ENCODE measurements at places on chromosomes 6 and 20. TPM values are rescaled to one million over a fixed set of nuclear protein-coding genes. Genes with fewer than 3 reads are reported as not detected.

- peaks cover 97% of the 10 kb centered on the region for H3K36me3 ChIP-seq
- H3K27ac ChIP-seq: no peak overlapping the region
- H3K27me3 ChIP-seq: no peaks in the 10 kb centered on the region
- DNase-seq: no peak
These were observed 45.2 kb downstream of the NEDD9 start for GRCh38 chr6:11187301-11187700.

DNA sequence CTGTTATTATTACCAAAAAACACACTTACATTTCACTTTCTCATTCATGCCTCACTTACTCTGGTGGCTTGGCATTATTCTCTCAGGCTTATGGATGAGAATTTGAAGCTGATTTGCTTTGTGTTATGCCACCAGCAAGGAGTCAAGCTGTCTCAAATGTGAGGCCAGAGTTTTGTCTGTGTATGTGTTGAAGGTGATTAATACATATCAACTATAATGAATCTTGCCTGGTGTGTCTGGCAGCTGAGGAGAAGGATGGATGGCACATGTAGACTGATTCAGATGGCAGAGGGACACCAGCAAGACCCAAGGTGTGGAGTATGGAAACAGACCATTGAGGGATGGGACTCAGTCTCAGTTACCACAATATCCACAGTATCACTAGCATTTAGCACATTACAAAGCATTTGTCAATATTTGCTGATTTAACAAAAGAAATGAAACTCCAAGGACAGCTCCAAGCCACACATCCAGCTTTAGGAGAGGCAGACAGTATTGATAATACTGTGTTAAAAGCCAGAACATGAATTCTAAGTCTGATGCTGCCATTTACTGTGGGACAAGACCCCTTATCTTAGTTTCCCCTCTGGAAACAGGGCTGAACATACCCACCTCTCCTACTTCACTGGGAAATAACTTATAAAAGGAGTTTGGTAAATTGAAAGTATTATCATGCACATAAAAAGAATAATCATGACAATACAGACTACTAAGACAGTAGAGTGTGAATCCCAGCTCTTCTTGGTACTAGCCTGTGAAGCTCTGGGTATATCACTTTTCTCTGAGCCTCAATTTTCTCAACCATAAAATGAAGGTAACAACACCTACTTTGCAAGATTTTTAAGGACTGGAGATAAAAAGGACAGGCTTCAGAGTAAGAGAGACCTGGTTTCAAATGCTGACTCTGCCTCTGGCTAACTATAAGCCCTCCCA is 11.2 kb downstream of the BCL2L1 start:
- peaks cover 98% of the 10 kb centered on the region for H3K4me1 ChIP-seq
- H3K27ac ChIP-seq: peak overlapping the region; percentile 99
- DNase-seq: no peak
- no peaks in the 10 kb centered on the region for H3K36me3 ChIP-seq
- peak overlapping the region; percentile 3 for H3K4me3 ChIP-seq

DNA sequence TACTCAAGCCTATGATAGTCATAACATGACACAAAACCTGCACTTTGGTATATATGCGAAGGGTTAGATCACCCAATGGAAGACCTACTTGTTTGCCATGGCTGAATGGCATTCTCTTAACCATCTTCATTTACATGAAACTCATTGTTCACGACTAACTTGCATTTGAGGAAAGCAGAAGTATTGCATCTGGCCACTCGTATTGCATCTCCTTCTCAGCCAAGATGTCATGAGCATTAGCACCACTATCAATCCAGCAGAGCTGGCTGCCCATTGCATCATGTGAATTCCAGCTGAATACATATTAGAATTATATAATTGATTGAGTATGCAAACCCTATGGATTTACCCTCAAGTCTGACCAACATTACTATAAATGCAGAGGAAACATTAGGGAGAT is 390.2 kb downstream of the LAMA2 start:
- H3K4me3 ChIP-seq: no peak overlapping the region
- no peaks in the 10 kb centered on the region for H3K27me3 ChIP-seq
- no peak overlapping the region for H3K27ac ChIP-seq
- peaks cover 5% of the 10 kb centered on the region for H3K4me1 ChIP-seq
- H3K36me3 ChIP-seq: peaks cover 70% of the 10 kb centered on the region

DNA sequence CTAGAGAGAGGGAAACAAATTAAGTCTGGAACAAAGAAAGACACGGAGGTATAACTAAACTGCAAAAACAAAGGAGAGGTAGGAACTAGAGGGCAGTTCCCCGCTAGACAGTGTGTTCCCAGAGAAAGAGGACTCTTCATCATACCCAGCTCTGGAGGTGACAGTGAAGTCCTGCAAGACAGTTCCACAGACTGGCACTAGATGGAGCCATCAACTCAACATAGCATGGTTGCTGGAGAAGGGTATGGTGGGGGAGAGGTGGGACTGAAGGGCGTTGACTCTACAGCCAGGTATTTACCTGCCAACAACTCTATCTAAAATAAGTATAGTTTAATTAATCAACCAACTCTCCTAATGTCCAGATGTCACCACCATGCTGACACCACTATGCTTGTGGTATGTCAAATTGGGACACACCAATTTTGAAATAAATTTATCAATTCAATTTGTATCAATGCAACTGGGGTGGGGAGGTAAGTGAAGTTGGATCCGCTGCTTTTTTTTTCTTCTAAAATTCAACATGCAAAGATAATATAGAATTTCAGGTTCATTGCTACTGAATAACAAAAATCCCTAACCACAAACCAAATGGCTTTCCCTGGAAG is 9.7 kb downstream of the BACH2 start:
- H3K27ac ChIP-seq: no peak overlapping the region
- H3K4me1 ChIP-seq: peaks cover 26% of the 10 kb centered on the region
- H3K4me3 ChIP-seq: no peak overlapping the region
- no peak for DNase-seq
- no peaks in the 10 kb centered on the region for H3K36me3 ChIP-seq
- no peaks in the 10 kb centered on the region for H3K27me3 ChIP-seq

DNA sequence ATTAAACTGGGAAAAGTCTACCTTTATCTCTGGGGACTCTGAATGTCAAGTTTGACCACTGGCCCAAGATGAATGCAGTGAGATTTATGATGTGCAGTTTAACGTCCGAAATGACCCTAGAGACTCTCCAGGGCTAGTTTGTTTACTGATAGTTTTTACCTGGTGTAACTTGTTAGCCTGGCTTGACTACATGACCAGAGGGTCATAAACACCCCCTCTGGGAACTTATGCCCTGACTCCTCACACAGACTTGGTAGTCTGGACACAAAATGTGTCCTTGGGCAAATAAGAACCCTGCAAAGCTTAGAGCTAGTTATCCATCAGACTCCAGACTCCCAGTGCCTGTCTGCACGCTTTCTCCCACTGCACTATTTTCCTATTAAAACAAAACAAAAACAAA is 606.5 kb downstream of the HACE1 start:
- H3K36me3 ChIP-seq: no peaks in the 10 kb centered on the region
- no peak overlapping the region for H3K4me3 ChIP-seq

DNA sequence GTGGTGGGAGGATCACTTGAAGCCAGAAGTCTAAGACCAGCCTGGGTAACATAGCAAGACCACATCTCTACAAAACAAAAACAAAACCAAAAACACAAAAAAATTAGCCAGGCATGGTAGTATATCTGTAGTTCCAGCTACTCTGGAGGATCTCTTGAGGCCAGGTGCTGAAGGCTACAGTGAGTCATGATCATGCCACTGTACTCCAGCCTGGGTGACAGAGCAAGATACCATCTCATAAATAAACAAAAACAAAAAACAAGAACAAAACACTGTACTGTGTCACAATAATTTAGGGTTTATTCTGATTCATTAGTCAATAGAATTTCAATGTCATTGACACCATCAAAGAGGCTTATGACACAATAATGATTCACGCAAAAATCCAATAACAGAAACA is 1121.7 kb upstream of the MAP3K7 start:
- no peaks in the 10 kb centered on the region for H3K4me1 ChIP-seq
- H3K27me3 ChIP-seq: no peaks in the 10 kb centered on the region
- H3K27ac ChIP-seq: no peak overlapping the region
- no peaks in the 10 kb centered on the region for H3K36me3 ChIP-seq
- no peak for DNase-seq

- no peaks in the 10 kb centered on the region for H3K36me3 ChIP-seq
- H3K4me3 ChIP-seq: no peak overlapping the region
These were observed 45.3 kb downstream of the FGD2 start for GRCh38 chr6:37050854-37051137.

GRCh38 chr6:71033890-71034289 is 77.0 kb upstream of the B3GAT2 start:
- no peak for DNase-seq
- no peaks in the 10 kb centered on the region for H3K4me1 ChIP-seq
- no peaks in the 10 kb centered on the region for H3K36me3 ChIP-seq
- no peak overlapping the region for H3K27ac ChIP-seq
- no peaks in the 10 kb centered on the region for H3K27me3 ChIP-seq

- H3K4me1 ChIP-seq: peaks cover 2% of the 10 kb centered on the region
- no peak overlapping the region for H3K4me3 ChIP-seq
- no peak for DNase-seq
- no peaks in the 10 kb centered on the region for H3K27me3 ChIP-seq
- H3K27ac ChIP-seq: no peak overlapping the region
These were observed 103.3 kb downstream of the ARHGAP18 start for GRCh38 chr6:129606664-129607063.

GRCh38 chr6:108222504-108222903 is 38.3 kb downstream of the SNX3 start:
- H3K4me1 ChIP-seq: no peaks in the 10 kb centered on the region
- peaks cover 15% of the 10 kb centered on the region for H3K36me3 ChIP-seq
- no peak overlapping the region for H3K27ac ChIP-seq
- no peak for DNase-seq

DNA sequence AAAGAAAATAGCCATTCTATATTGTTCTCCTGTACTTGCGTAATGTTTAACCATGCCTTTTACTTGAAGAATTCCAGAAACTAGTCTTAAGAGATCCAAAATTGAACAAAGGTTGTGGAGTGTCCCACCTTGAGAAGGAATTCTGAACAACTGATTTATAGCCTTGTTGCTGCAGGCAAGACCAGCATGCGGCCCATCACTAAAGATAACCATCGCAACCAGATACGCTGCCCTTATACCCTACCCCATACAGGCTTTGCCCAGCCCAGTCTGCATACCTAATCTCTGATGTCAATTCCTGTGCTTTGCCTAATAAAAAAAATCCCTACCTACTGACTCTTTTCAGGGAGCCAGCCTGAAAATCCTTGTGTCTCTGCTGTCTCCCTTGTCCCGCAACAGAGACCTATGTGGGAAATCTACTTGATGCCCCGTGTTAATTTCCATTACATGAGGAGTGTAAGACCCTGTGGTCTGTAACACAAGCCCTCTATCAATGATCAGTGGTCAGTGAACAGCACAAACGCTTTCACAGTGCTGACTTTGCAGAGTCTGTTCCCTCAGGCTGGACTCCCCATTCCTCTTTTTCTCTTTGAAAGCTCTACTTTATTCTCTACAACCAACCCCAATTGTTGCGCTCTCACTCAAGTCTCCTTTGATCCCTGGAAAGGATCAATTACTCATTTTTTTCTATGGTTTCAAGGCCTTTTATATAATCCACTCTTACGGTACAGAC is 125.7 kb upstream of the BTBD3 start:
- no peak overlapping the region for H3K27ac ChIP-seq
- H3K4me1 ChIP-seq: no peaks in the 10 kb centered on the region
- no peak overlapping the region for H3K4me3 ChIP-seq
- H3K36me3 ChIP-seq: no peaks in the 10 kb centered on the region
- DNase-seq: no peak

- H3K4me1 ChIP-seq: no peaks in the 10 kb centered on the region
- no peak overlapping the region for H3K4me3 ChIP-seq
- DNase-seq: no peak
- no peak overlapping the region for H3K27ac ChIP-seq
These were observed 21.3 kb downstream of the MAN1A1 start for GRCh38 chr6:119328254-119328653.

DNA sequence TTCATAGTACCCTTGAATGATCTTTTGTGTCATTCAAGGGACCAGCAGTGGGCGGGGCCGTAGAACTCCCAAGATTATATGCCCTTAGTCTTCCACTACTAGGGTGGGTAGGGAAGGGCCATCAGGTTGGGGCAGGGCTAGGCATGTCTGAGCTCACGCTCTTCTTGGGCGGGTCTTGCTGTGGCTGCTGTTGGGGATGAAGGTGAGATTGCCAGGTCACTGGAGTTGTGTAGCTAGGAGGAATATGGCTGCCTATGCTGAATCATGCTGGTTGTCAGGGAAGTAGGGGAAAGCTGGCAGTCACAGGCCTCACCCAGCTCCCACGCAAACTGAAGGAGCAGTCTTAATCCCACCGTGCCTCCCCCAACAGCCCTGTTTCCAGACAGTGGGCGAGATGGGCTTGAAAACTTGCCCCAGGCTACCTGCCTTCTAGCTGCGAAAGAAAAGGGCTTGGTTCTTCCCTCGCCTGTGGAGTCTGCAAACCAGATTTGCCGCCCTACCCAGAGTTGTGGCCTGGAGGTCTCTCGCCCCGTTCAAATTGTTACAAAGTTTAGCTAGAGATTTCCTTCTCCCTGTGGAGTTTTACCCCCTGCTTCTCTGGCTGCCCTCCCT is 76.4 kb upstream of the ADGRF4 start:
- no peak overlapping the region for H3K27ac ChIP-seq
- no peaks in the 10 kb centered on the region for H3K27me3 ChIP-seq
- peaks cover 9% of the 10 kb centered on the region for H3K36me3 ChIP-seq
- H3K4me1 ChIP-seq: no peaks in the 10 kb centered on the region
- no peak overlapping the region for H3K4me3 ChIP-seq
- no peak for DNase-seq

GRCh38 chr20:51378171-51378928 is 164.2 kb downstream of the NFATC2 start:
- peaks cover 11% of the 10 kb centered on the region for H3K4me1 ChIP-seq
- no peaks in the 10 kb centered on the region for H3K36me3 ChIP-seq
- DNase-seq: no peak
- H3K27me3 ChIP-seq: no peaks in the 10 kb centered on the region

- peaks cover 37% of the 10 kb centered on the region for H3K4me1 ChIP-seq
- no peaks in the 10 kb centered on the region for H3K36me3 ChIP-seq
- DNase-seq: peak; percentile 49
- no peak overlapping the region for H3K27ac ChIP-seq
- no peaks in the 10 kb centered on the region for H3K27me3 ChIP-seq
These were observed 5.1 kb downstream of the SOX12 start for GRCh38 chr20:330233-331149.

- no peak overlapping the region for H3K4me3 ChIP-seq
- no peaks in the 10 kb centered on the region for H3K36me3 ChIP-seq
- peaks cover 34% of the 10 kb centered on the region for H3K4me1 ChIP-seq
- no peak for DNase-seq
- H3K27me3 ChIP-seq: no peaks in the 10 kb centered on the region
- no peak overlapping the region for H3K27ac ChIP-seq
These were observed 15.4 kb downstream of the RPS6KA2 start for GRCh38 chr6:166611631-166612030.

Gene GCNT2
- polyA plus RNA-seq: 15.1 TPM

Gene LST1
- 2.3 TPM for polyA plus RNA-seq

Gene DLK2
- polyA plus RNA-seq: 8.1 TPM

Gene TRIM39
- polyA plus RNA-seq: 9.6 TPM

Gene PCK1
- polyA plus RNA-seq: 0.42 TPM

Gene SCGN
- 1.2 TPM for polyA plus RNA-seq
